ENCODE measurements at places on chromosomes 11 and 22.

DNA sequence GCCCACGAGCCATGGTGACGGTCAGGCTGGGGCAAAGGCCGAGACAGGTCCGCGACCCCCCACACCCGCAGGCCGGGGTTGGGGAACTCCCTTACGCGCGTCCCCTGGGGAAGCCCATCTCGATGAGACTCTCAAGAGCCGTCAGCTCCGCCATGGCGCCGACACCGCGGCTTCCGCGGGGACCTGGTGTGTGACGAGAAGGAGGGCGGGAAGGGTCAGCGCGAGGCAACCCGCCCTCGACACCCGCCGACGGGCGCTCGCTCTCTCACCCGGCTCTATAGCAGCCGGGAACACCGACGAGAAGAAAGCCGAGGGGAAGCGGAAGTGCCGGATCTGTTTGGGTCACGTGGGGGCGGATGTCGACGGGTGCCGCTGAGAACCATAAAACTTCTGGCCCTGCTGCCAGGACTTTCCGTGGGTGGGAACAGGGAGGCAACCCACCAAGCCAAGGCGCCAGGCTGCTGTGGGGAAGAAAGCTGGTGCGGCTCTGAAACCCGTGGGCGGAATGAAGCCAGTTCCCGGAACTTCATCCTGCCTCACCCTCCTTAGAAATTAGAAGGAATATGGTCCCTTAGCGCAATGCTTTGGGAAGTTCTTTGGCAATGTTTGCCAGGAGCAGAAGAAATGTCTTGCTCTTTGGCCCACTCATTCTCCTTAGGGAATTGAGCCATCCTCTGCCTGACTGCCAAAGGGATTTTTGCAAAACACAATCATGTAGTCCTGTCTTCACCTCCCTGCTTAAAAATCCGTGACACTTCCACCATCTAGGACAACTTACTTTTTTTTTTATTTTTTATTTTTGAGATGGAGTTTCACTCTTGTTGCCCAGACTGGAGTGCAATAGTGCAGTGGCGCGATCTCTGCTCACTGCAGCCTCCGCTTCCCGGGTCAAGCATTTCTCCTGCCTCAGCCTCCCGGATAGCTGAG, at the start of gene UBXN1:
Gene UBXN1 (minus strand): TSS at position 304 of the 927 bp plus-strand sequence. CDS start 150 bp downstream, at position 154.
- no peak for DNase-seq

DNA sequence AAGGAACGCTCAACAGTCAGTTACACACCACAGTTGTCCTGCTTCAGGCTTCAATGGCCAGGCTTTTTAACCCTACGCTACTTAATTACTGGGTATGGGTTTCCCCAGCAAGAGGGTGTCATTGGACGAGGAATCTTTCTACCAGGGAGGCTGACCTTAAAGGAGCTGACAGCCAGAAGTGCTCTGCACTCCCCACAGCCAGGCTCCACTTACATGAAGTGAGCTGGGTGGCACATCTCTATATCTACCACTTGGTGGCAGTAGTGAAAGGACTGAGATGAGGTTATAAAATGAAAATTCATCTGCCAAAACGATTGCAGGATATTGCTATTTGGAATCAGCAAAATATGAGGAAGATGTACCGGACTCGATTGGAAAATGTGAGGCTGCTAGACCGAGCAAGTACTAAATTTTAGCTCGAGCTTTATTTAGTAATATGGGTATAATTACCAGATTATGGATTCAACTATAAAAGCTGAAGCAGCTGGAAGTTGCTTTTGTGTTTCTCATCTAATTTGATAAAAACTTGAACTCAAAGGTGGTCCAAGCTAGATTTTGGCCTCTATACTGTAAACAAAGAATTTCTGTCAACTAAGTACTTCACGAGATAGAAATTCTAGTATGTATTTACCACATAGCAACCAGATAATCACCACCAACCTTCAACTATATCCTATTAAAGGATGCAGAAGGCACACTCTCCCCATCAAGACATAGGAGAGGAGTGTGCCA, 53.9 kb upstream of the CEP126 start:
- no peak for DNase-seq

GRCh38 chr11:925158-925495, 543 bp upstream of the AP2A2 start:
- DNase-seq, result no peak

DNA sequence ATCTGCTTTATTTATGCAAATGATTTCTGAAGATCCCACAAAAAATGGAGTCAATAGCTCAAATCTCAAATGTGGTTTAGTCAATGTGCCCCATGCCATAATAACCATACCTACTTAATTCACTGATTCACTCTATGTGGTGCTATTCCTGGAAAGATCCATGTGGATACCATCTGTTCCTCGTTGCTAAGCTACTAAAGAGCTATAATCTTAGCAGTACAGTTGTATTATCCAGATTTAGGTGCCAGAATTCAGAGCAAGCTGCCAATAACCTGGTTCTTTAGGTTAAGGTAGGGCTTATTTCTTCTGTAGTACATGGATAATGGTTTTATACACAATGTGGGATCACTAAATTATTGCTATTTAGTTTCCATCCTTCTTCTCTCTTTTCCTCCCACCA, 974.7 kb upstream of the CCDC90B start:
- DNase-seq, result no peak

DNA sequence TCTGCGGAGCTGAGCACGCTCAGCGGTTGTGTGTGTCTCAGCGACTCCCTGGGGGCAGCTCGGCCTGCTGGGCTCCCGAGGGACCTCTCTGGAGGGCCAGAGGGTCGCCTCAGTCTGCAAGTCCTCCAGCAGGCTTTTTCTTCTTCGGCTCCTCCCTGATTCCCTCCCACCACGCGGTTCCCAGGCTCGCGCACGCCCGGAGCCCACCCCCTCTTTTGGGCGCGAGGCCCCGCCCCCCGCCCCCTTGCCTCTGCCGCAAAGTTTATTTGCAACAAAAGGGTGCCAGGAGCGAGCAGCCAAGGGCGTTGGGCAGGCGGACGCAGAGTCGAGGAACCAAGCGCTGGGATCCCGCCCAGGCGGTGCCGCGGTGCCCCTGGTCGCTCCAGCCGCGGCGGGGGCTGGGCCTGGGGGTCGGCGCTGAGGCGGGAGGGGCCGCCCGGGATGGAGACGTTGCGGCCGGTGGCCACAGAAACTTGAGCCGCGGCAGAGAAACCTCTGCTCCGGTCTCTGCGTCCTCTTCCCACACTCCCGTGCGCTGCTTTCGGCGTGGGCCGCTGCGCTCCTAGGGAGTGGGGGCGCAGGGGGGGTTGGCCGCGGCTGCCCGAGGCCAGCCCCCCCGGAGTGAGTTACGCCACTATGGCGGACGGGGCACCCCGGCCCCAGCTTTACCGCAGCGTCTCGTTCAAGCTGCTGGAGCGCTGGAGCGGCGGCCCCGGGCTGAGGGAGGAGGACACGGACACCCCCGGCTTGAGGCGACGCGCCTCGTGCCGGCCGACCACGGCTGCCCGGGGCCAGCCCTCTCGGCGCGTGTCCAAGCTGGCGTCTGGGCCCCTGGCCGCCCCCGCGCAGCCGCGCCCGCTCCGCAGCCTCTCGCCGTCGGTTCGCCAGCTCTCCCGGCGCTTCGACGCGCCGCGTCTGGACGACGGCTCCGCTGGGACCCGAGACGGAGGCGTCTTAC, at the start of gene ARHGEF17:
Gene ARHGEF17 (plus strand): TSS at position 274 of the 958 bp plus-strand sequence. CDS start 363 bp downstream, at position 637.
- DNase-seq, result no peak

- DNase-seq, result no peak
These were observed 86.1 kb upstream of the WNT7B start for GRCh38 chr22:46062971-46063631.

- no peak for DNase-seq
These were observed 80.7 kb downstream of the JRKL start for GRCh38 chr11:96470521-96470920.
